ENCODE measurements at places on chromosomes 6 and 20.
A peak's percentile ranks its signal among the peaks of the same experiment; 100 is the strongest.

DNA sequence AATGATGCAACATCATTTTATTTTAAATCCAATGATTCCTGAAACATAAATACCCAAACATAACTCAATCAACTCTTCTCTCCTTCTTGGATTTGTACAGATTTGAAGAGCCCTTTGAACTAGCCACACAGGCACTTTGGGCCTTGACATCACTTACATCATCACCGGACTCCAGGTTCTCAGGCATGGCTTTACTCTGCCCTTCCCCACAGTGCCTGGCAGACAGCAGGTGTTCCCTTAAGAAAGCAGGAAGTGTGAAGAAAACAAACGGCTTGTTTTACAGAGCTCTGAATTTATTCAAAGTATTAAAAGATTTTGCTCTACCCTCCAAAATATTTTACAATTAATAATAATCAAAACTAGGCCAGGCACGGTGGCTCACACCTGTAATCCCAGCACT, 54.8 kb upstream of the GCM1 start:
- peak; percentile 10 for DNase-seq
- H3K4me1 ChIP-seq, result peaks cover 10% of the 10 kb centered on the region
- H3K36me3 ChIP-seq, result no peaks in the 10 kb centered on the region
- H3K27ac ChIP-seq, result peak overlapping the region; percentile 41

GRCh38 chr20:58228484-58229197, at the start of gene ANKRD60:
ANKRD60 (minus strand) TSS chr20:58228653; CDS start chr20:58228653, 0 bp downstream.
- H3K27ac ChIP-seq, result no peak within 1 kb of the TSS
- no peaks in the 10 kb centered on the region for H3K36me3 ChIP-seq
- no peaks in the 10 kb centered on the region for H3K4me1 ChIP-seq
- DNase-seq, result no peak

- H3K27ac ChIP-seq, result no peak overlapping the region
- DNase-seq, result no peak
- H3K4me1 ChIP-seq, result peaks cover 32% of the 10 kb centered on the region
- no peaks in the 10 kb centered on the region for H3K27me3 ChIP-seq
- no peak overlapping the region for H3K4me3 ChIP-seq
- no peaks in the 10 kb centered on the region for H3K36me3 ChIP-seq
Observed at GRCh38 chr6:142543606-142544005, 241.8 kb downstream of the ADGRG6 start.

GRCh38 chr20:15702161-15702560, 871.1 kb downstream of the KIF16B start:
- H3K27me3 ChIP-seq, result no peaks in the 10 kb centered on the region
- no peaks in the 10 kb centered on the region for H3K4me1 ChIP-seq
- H3K4me3 ChIP-seq, result no peak overlapping the region
- DNase-seq, result no peak
- H3K27ac ChIP-seq, result no peak overlapping the region

DNA sequence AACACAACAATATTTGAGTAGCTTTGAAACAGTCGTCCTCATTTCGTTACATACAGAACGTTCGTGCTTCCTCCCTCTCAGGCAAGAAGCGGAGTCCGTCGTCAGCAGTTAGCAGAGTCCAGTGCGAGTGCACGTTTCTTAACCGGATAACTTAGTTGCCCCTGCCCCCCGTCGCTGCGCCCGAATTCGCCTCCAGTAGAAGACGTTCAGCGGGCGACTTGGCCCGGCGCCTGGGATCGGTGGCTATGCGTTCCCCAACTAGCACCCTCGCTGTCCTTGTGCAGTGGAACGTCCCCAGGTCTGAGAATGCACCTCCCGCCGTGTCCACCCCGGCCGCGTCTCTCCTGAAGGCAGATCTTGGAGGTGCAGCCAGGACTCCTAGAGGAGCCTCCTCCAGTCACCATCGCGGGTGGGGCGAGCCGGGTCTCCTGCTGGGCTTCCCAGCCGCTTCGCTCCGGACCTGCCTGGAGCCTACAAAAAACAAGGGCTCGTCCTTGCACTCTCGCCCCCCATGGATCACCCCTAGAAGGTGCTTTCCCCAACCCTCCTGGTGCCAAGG, 910 bp upstream of the PCSK2 start:
- DNase-seq, result no peak
- H3K27ac ChIP-seq, result no peak overlapping the region
- H3K4me3 ChIP-seq, result no peak overlapping the region
- no peaks in the 10 kb centered on the region for H3K27me3 ChIP-seq
- H3K4me1 ChIP-seq, result no peaks in the 10 kb centered on the region

- no peaks in the 10 kb centered on the region for H3K4me1 ChIP-seq
- H3K4me3 ChIP-seq, result no peak overlapping the region
- H3K36me3 ChIP-seq, result no peaks in the 10 kb centered on the region
- no peak overlapping the region for H3K27ac ChIP-seq
Observed at GRCh38 chr6:75997696-75998095, 74.8 kb downstream of the IMPG1 start.

DNA sequence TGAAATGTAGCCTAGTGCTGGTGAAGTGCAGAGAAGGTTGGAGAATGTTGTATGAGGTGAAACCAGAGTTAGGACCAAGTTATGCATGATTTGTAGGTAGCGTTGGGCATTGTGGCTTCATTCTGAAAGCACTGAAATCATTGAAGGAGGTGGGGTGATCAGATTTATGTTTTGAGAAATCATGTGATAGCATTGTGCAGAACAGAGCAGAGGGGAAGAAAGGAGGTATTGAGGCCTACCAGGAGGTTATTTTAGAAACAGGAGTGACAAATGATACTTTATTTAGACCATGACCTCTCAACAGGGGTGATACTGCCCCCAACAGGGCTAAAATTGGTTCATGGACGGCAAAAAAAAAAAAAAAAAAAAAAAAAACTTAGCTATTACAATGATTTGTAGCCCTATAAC, 15.6 kb upstream of the HMGN3 start:
- H3K27ac ChIP-seq, result no peak overlapping the region
- H3K36me3 ChIP-seq, result no peaks in the 10 kb centered on the region
- no peaks in the 10 kb centered on the region for H3K4me1 ChIP-seq
- no peak for DNase-seq
- H3K27me3 ChIP-seq, result no peaks in the 10 kb centered on the region

DNA sequence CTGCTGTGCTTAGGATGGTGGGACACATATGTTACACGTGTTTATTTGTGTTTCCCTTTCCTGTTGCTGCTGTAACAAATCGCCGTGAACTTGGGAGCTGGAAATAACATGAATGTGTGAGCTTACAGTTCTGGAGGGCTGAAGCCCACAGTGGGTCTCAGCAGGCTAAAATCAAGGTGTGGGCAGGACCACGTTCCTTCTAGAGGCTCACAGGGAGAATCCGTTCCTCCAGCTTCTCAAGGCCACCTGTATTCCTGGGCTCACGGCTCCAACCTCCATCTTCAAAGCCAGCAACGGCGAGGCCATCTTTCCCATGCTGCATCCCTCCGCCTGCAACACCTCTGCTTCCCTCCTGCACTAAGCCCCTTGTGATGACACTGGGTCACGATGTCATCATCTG, 27.4 kb upstream of the PTGIS start:
- no peak overlapping the region for H3K4me3 ChIP-seq
- no peaks in the 10 kb centered on the region for H3K27me3 ChIP-seq
- no peaks in the 10 kb centered on the region for H3K36me3 ChIP-seq

- H3K4me3 ChIP-seq, result no peak overlapping the region
- DNase-seq, result no peak
- H3K36me3 ChIP-seq, result no peaks in the 10 kb centered on the region
Observed at GRCh38 chr20:46959821-46960220, 65.2 kb downstream of the EYA2 start.

- no peaks in the 10 kb centered on the region for H3K27me3 ChIP-seq
- H3K4me1 ChIP-seq, result no peaks in the 10 kb centered on the region
- DNase-seq, result no peak
- H3K36me3 ChIP-seq, result no peaks in the 10 kb centered on the region
- no peak overlapping the region for H3K4me3 ChIP-seq
- no peak overlapping the region for H3K27ac ChIP-seq
Observed at GRCh38 chr6:5191222-5191621, 69.5 kb downstream of the LYRM4 start.

- H3K36me3 ChIP-seq, result no peaks in the 10 kb centered on the region
- H3K27ac ChIP-seq, result no peak overlapping the region
- H3K4me3 ChIP-seq, result no peak overlapping the region
- H3K4me1 ChIP-seq, result no peaks in the 10 kb centered on the region
- DNase-seq, result no peak
- no peaks in the 10 kb centered on the region for H3K27me3 ChIP-seq
Observed at GRCh38 chr6:17144016-17144415, 42.2 kb downstream of the STMND1 start.

DNA sequence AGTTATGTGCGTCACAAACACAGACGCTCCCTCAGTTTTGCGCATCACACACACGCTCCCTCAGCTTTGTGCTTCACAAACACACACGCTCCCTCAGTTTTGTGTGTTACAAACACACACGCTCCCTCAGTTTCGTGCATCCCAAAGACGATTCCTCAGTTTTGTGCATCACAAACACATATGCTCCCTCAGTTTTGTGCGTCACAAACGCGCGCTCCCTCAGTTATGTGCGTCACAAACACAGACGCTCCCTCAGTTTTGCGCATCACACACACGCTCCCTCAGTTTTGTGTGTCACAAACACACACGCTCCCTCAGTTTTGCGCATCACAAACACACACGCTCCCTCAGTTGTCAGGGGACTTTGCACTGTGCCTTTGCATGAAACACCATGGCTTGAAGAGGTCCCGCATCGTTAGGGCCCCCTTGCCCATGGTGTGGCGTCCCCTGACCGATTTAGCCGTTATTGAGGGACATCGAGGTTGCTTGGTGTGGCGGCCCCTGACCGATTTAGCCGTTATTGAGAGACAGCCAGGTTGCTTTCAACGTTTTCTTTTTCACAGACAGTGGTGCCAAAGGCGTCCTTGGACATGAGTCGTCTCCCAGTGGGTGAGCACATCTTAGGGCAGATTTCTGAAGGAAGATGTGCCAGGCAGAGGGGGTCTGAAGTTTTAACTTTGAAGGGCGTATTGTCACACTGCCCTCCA, 28.1 kb upstream of the MYT1 start:
- H3K36me3 ChIP-seq, result no peaks in the 10 kb centered on the region
- no peak overlapping the region for H3K4me3 ChIP-seq
- H3K27ac ChIP-seq, result no peak overlapping the region
- no peak for DNase-seq
- no peaks in the 10 kb centered on the region for H3K4me1 ChIP-seq

DNA sequence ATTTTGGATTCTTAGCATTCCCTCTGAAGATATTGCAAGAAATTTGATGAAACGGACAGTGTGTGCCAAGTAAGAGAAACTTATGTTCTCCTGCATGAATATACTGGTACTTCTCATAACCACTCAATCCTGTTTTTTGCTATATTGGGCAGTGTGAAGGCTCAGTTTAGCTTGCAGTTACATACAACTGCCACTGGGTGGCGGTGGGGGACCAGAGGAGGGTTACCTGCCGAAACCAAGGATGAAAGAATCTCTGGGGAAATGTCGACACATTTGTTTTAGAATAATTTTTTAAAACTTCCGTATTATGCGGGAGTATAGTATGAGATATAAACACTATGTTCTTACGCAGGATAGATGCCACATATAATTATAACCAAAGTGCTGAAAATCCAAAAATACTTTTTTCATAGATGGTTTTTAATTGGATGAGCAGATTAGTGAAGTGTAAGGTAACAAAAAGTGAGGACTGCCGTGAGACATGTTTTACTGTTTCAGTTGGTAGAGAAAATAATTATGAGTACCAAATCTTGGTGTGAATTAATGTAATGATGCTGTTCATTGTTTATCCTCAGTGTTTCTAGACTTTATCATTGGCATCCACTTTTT, 9.7 kb downstream of the TRMT11 start:
- DNase-seq, result peak; percentile 66
- H3K36me3 ChIP-seq, result 0 out of 2 replicates have a peak, but pooled peaks cover 17% of the 10 kb centered on the region
- peaks cover 4% of the 10 kb centered on the region for H3K4me1 ChIP-seq
- H3K27me3 ChIP-seq, result no peaks in the 10 kb centered on the region
- no peak overlapping the region for H3K27ac ChIP-seq

All from DND-41 (cell line).